ENCODE measurements at places on chromosomes 5 and 9. TPM values are rescaled to one million over a fixed set of nuclear protein-coding genes. Genes with fewer than 3 reads are reported as not detected.

CDC25C gene
- polyA plus RNA-seq = 11.8 TPM

QRFP gene
- not detected for polyA plus RNA-seq

GAS1 gene
- polyA plus RNA-seq = not detected

NOTCH1 gene
- polyA plus RNA-seq = 0.12 TPM

CDX1 gene
- not detected for polyA plus RNA-seq

GFPT2 gene
- 0.18 TPM for polyA plus RNA-seq

GRCh38 chr5:78331523-78332080 is 28.8 kb upstream of the SCAMP1 start:
- peak; percentile 51 for DNase-seq

DNA sequence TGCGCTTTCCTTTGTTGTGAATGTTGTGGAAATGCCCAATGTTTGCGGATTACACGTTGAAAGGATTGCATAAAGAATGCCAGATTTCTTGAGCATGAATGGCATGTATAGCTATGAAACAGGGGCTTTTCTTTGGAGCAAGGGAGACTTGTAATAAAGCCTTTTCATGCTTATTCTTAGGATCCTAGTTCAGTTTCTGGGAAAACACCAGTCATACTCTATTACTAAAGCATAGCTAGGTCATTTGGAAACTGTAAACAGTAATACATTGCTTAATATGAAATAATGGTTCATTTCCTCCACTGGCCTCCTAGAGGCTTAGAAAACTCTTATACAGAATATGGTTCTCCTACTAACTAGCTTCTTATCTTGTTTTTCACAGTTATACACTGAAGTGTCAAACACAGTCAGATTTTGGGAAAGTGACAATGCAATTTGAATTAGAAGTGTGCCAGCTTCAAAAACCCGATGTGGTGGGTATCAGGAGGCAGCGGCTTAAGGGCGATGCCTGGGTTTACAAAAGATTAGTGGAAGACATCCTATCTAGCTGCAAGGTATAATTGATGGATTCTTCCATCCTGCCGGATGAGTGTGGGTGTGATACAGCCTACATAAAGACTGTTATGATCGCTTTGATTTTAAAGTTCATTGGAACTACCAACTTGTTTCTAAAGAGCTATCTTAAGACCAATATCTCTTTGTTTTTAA is 104.2 kb downstream of the MELK start:
- DNase-seq = no peak

GRCh38 chr9:35753466-35753865 is 610 bp downstream of the MSMP start:
- DNase-seq = no peak

DNA sequence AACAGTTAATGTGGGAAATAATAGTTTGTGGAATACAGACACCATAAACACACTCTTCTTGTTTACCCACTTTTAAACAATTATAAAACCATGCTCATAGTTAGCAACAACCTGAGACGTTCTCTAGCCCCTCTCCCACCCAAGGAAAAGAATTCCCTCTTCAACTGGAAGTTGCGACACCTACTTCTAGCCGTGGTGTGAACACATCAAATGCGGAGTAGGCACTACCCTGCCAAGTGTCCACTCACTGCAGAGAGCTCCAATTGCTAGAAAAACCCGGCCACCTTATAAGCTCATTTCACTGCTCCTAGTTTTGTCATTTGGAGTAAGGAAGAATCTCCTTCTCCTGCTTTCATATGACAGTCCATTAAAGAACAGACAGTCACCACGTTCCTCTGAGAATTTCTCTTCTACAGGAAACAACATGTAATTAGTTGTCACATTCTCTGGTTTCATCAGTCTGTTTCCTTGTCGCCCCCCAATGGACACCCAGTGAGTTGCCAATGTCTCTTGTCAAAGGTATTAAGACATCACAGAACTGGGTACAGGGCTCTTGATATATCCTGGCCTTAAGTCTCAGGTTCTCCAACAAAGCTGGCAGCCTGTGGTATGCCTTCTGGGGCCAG is 47.3 kb downstream of the PRLR start:
- peak; percentile 65 for DNase-seq

Data from HepG2 (cell line).